Erythroblast (primary cell): ENCODE measurements at places on chromosomes 7 and 10.

DNA sequence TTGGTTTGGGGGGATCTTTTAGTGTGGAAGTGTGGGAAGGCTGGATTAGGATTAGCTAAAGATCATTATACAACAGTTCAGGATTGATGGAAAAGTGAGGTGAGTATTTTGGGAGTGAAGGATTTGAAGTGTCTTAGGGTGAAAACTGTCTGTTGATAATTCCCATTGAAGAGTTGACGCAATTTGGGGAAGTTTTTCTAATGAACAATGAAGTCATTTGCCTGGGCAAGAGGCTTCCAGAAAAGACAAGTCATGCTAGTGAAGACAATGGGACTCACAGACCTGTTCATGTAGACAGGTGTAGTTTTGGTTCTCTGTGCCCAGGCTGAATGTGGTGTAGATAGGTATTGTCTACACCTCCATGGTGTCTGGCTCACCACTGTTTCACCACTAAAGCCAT lies 194.3 kb upstream of the GPR26 start:
- DNase-seq = no peak

GRCh38 chr10:70748801-70749573 lies 36.2 kb downstream of the TBATA start:
- DNase-seq = no peak

DNA sequence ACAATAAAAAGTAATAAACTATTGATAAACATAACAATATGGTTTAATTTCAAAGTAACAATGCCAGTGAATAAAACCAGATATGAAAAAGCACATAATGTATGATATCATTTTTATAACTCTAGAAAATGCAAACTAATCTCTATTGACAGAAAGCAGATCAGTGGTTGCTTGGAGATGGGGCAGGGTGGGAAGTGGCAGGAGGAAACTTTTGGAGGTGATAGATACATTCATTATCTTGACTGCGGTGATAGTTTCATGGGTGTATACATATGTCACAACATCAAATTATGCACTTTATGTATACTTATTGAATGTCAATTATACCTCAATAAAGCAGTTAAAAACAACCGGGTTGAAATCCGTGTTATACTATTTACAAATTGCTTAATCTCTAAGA lies 16.0 kb upstream of the C1GALT1 start:
- peak; percentile 48 for DNase-seq

- no peak for DNase-seq
Observed at GRCh38 chr10:48243487-48243886, 31.0 kb downstream of the FRMPD2 start.

DNA sequence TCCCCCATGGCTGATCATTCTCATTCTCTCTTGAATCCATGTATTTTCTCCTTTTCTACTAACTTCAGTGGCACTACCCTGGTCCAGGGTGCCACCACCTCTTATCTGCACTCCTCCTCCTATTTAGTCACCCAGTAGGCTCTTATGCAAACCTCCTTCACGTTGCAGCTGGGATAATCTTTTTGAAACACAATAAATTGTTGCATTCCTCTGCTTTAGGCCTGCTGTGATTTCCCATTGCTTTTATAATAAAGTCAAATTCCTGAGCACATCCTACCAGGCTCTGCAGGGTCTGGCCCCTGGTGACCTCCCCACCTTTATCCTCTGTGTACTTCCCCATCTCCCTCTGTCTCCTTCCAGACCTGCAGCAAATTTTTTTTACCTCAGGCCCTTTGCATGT lies 112.7 kb upstream of the KIAA1217 start:
- DNase-seq = no peak

DNA sequence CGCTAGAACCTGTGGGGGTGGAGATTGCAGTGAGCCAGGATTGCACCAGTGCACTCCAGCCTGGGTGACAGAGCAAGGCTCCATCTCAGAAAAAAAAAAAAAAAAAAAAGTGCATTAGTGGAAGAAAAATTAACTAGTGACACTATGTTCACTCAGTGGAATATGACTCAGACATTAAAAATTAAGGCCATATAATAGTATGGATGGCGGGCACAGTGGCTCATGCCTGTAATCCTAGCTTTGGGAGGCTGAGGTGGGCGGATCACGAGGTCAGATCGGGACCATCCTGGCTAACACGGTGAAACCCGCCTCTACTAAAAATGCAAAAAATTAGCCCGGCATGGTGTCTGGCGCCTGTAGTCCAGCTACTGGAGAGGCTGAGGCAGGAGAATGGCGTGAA lies 3.4 kb downstream of the PHYH start:
- DNase-seq = no peak

DNA sequence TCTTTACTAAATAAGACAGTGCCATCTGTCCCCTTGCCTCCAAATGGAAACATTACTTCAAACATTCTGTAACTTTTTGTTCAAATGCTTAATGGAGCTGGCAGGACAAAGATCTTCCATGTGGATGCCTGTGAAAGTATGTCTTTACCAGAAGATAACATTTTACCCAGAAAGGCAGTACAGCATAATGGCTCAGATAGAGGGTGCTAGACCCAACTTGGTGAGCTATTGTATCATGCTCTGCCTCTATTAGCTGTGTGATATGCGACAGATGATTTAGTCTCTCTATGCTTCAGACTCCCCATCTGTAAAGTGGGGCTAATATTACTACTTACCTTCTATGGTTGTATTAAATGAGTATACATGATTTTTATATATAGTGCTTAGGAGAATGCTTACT lies 8.8 kb upstream of the SMKR1 start:
- no peak for DNase-seq

GRCh38 chr10:80148166-80148805 lies 15.8 kb downstream of the PLAC9 start:
- DNase-seq = no peak

DNA sequence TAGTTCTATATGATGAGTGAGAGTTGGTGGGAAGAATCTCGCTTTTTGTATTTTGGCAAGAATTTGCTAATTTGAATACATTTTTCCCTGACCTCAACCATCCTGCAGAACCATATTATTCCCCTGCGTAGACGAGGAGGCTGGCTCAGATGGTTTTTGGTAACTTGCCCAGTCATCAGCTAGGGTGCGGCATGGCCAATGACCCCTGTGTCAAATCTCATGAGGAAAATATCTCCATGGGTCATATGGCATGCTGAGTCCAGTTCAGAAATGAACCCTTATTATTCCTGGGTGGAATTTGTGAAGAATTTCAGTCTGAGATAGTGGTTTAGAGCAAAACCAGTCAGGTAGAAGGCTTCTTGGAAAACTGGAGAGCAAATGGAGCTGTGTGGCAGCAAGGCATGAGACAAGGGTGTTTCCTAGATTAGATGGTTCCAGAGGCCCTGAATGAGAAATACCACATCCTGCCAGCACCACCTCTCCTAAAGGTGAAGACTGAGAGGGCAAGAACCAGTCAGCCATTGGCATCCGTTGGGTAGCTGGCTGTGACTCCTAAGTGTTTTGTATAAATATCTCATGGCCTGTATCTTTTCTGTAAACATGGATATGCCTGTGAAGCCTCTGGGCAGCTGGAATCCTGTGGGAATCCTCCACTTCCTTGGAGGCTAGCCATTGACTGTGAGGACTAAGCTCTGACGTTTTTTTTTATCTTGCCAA lies 5.8 kb upstream of the UPP1 start:
- no peak for DNase-seq

- DNase-seq = no peak
Observed at GRCh38 chr7:78493401-78493800, 694.8 kb downstream of the PHTF2 start.

- DNase-seq = peak; percentile 80
Observed at GRCh38 chr10:132319853-132320653, 11.9 kb upstream of the LRRC27 start.

GRCh38 chr10:112360308-112361270 lies 13.3 kb upstream of the ACSL5 start:
- DNase-seq = no peak

DNA sequence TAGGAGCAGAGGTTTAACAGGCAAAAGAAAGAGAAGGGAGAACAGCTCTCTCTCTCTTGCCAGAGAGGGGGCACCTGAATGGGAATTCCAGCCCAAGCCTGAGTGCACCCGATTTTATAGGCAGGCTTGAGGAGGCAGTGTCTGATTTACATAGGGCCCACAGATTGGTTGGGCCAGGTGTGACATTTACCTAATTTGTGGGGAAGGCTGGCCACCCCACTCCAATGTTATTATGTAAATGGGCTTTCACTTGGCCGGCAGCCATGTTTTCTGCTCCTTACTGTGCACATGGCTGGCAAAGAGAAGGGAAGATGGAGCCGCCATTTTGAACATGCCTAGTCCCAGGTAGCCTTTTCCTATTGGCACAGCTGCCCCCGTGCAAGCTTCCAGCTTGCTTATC lies 735.5 kb upstream of the AUTS2 start:
- DNase-seq = no peak

- DNase-seq = no peak
Observed at GRCh38 chr7:87128861-87129267, 23.4 kb upstream of the DMTF1 start.

- DNase-seq = no peak
Observed at GRCh38 chr7:78770422-78771410, 682.8 kb downstream of the MAGI2 start.

DNA sequence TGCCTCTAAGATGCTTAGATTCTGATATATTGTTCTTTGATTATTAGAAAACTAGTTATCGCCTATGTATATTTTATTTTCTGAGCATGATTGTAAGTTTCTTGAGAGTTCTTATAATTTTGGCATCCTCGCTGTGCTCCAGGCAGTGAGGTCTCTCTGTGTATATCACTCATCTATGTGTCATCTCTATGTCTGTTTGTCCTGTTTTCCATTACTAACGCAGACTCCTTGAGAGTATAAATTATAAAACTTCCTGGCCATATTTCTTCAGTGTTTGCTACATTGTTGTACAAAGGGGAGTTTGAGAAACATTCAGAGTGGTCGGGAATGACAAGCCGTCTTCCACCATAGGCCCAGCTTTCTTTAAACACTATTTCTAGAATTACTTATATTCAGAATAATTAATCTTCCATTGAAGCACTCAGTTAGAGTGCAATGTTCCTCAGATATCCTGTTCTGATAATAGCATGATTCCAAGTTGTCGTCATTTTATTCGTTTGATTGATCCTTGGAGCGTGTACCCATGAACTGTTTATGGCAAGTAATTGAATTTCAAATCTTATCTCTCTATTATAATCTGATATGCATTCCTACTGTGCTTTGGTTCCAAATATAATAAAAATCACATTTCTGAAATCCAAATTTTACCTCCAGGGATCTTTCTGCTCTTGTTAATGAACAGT lies 206.6 kb downstream of the BAMBI start:
- no peak for DNase-seq
